ENCODE measurements at places on chromosomes 5 and 9.

- no peak overlapping the region for H3K4me3 ChIP-seq
- no peak for DNase-seq
Observed at GRCh38 chr9:129125478-129125877, 14.3 kb downstream of the PTPA start.

DNA sequence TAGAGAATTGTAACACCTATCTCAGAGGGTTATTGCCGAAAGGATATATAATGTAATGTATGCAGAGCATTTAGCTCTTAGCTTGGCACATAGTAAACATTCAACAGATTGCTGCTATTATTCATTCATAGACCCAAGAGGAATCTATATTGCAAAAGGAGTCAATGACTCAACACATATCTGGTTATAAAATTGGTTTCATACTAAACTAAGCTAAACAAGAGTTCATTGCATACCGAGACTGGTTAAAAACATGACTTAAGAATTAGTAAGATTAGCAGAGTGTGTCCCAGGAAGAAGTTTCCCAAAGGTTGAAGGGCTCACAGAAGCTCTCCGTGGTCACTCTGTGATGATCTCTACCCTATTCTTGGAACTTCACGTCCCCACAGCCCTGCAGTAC, 339.6 kb upstream of the CCNH start:
- H3K4me3 ChIP-seq, result no peak overlapping the region
- DNase-seq, result no peak
- H3K36me3 ChIP-seq, result no peaks in the 10 kb centered on the region
- no peaks in the 10 kb centered on the region for H3K27me3 ChIP-seq
- H3K27ac ChIP-seq, result no peak overlapping the region

DNA sequence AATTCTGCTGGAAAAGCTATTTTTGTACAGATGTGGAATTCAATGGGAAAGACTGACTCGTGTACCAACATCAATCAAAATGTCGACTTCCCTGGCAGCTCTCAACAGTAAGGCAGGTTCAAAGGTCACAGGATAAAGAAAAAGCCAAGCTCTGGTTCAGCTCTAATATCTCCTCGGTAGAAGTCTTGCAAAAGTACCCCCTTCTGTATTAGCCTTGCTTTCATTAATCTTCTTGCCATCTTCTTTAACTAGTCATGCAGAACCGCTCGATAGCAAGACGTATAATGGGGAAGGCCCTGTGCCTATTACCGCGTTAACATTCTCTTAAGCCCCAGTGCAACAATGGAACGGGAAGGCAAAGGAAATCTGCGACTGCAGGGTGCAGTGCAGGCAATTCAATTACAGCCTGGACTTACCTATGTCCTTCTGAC, 201.2 kb downstream of the GAPVD1 start:
- H3K4me3 ChIP-seq, result no peak overlapping the region
- H3K4me1 ChIP-seq, result no peaks in the 10 kb centered on the region
- H3K36me3 ChIP-seq, result no peaks in the 10 kb centered on the region
- no peak for DNase-seq
- H3K27me3 ChIP-seq, result no peaks in the 10 kb centered on the region

- H3K4me1 ChIP-seq, result no peaks in the 10 kb centered on the region
- no peaks in the 10 kb centered on the region for H3K36me3 ChIP-seq
- no peak overlapping the region for H3K4me3 ChIP-seq
- no peak for DNase-seq
Observed at GRCh38 chr9:134546246-134546731, 95.3 kb upstream of the COL5A1 start.

Measured in MM.1S (cell line).